ENCODE measurements at places on chromosomes 11 and 22. TPM values are rescaled to one million over a fixed set of nuclear protein-coding genes. Genes with fewer than 3 reads are reported as not detected.

DNA sequence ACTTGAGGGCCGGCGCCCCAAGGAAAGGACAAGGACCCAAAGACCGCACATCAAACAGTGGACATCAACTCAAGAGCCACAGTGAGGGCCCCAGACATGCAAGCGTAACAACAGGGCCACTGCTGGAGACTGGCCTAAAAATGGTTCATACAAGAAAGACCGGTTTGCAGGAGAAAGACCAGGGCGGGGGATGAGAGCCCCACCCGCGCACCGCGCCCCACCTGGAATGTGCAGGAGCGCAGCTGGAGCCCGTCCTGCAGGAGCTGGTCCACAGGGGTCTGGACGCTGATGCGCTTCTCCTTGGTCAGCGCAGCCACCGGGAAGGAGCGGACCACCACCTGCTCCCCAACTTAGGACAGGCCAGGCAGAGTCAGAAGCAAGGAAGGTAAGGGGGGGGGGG, 13.9 kb downstream of the SBF1 start:
- no peak overlapping the region for H3K4me3 ChIP-seq
- H3K36me3 ChIP-seq, result peaks cover 30% of the 10 kb centered on the region
- no peak overlapping the region for H3K27ac ChIP-seq
- DNase-seq, result no peak
- H3K4me1 ChIP-seq, result peaks cover 4% of the 10 kb centered on the region

GRCh38 chr11:65617990-65618751, 2.6 kb downstream of the PCNX3 start:
- no peaks in the 10 kb centered on the region for H3K27me3 ChIP-seq
- H3K27ac ChIP-seq, result no peak overlapping the region
- no peak overlapping the region for H3K4me3 ChIP-seq
- peaks cover 23% of the 10 kb centered on the region for H3K36me3 ChIP-seq
- H3K4me1 ChIP-seq, result peaks cover 20% of the 10 kb centered on the region

DNA sequence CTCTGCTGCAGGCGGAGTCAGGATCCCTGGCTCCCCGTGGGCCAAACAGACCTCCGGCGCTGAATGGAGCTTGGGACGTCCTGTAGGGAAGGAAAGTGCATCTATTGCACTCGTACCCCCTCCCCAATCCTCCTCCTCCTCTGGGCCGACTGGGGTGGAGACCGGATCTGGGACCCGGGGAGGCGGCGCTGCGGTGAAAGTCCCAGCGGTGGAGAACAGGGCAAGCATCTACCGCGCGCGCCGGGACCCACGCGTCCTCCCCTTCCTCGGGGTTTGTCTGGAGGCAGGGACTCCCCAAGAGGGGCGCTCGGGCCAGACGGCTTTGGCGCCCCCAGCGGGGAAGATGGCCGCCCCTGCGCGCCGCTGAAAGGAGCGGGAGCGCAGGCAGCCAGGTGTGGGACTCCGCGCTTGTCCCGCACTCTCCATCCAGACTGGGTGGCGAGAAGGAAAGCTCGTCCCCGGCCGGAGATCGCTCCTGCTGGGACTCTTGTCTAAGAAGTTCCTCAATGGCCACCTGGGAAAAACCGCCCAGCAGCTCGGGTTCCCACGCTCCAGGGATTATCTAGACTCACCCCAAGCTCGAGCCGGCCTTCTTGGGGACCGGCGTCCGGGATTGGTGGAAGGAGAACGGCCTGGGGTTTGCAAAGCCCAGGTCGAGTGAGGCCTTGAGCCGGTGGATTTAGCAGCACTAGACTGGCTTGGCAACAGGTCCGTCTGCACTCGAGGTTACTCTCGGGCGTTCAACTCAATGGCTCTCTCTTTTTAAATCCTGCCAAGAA, 718 bp downstream of the FADS2 start:
- DNase-seq, result peak; percentile 68
- peak overlapping the region; percentile 90 for H3K27ac ChIP-seq
- peaks cover 22% of the 10 kb centered on the region for H3K36me3 ChIP-seq
- peaks cover 53% of the 10 kb centered on the region for H3K4me1 ChIP-seq
- H3K27me3 ChIP-seq, result peaks cover 14% of the 10 kb centered on the region

DNA sequence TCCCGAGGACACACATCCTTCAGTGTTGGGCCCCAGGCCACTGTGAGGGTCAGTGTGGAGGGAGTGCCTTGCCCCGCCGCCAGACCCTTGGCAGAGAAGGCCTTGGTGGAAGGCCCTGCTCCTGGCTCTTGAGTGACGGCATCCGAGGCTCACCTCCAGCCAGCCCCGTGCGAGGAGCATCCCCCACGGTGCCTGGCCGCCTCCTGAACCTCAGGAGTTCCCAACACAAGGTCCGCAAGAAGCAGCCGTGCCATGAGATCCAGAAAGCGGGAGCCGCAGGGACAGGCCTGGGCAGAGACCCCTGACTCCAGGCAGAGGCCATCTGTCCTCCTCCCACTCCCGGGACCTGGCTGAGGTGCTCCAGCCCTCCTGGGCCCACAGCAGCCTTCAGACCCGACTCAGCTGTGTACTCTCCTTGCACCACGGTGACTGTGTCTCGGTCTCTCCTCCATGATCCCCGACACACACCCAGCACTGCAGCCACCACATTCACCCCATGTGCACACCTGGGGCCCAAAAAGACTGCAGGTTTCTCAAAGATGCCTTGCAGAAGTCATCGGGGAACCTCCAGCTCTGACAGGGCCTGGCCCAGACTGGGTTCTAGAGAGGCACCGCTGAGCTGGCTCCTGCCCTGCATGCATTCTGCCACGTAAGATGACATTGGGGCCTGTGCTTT, 870.2 kb downstream of the BRD1 start:
- H3K36me3 ChIP-seq, result peaks cover 6% of the 10 kb centered on the region
- H3K27me3 ChIP-seq, result no peaks in the 10 kb centered on the region
- H3K4me3 ChIP-seq, result no peak overlapping the region
- DNase-seq, result peak; percentile 35

- peaks cover 3% of the 10 kb centered on the region for H3K27me3 ChIP-seq
- no peaks in the 10 kb centered on the region for H3K36me3 ChIP-seq
- no peaks in the 10 kb centered on the region for H3K4me1 ChIP-seq
- H3K4me3 ChIP-seq, result no peak within 1 kb of the TSS
- no peak within 1 kb of the TSS for H3K27ac ChIP-seq
Observed at GRCh38 chr11:72191961-72192381, at the start of gene FOLR1. FOLR1 (plus strand) TSS chr11:72192140; CDS start chr11:72192174, 34 bp downstream.

DNA sequence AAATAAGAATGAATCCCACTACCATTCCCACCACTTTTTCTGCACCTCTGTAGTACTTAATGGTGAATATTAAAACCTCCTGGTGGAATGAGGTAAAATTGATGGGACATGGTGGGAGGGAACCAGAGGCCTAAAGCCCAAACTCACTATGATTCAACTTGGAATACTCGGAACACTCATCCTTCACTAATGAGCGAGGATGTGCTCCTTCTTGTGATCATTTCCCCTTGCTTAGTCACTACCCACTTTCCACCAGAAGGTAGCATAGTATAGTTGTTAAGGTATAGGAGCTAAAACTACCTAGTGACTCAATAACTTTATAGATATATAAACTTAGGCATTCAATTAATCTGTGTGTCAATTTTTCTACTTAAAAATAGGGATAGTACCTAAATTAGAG, 728.9 kb downstream of the OPCML start:
- H3K27ac ChIP-seq, result no peak overlapping the region
- DNase-seq, result no peak
- no peak overlapping the region for H3K4me3 ChIP-seq
- no peaks in the 10 kb centered on the region for H3K36me3 ChIP-seq

DNA sequence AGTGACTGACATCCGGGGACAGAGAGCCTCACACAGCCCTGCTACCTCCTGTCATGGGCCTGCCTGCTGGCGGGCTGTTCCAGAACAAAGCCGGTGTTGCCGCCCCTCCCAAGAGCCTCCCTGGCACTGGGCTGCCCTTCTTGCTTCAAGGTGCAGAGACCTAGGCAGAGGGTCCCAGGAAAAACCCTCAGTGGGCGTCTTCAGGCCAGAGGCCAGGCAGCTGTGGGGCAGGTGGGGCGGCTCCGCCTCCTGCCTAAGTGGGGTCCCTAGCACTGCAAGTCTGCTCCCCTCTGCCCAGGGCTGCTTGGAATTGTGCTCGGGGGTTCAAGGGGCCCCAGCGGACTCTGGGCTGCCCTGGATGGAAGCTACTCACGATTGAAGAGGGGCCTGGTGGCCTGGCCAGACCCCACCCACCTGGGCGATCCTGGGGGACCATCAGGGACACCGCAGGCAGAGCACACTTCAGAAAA, 20.4 kb upstream of the GNB1L start:
- no peak overlapping the region for H3K27ac ChIP-seq
- H3K36me3 ChIP-seq, result no peaks in the 10 kb centered on the region
- DNase-seq, result no peak
- no peak overlapping the region for H3K4me3 ChIP-seq

- DNase-seq, result no peak
- peaks cover 8% of the 10 kb centered on the region for H3K27me3 ChIP-seq
- H3K4me3 ChIP-seq, result peak overlapping the region; percentile 58
- H3K27ac ChIP-seq, result no peak overlapping the region
- H3K36me3 ChIP-seq, result no peaks in the 10 kb centered on the region
- peaks cover 14% of the 10 kb centered on the region for H3K4me1 ChIP-seq
Observed at GRCh38 chr11:17229481-17230152, 21.8 kb upstream of the PIK3C2A start.

DNA sequence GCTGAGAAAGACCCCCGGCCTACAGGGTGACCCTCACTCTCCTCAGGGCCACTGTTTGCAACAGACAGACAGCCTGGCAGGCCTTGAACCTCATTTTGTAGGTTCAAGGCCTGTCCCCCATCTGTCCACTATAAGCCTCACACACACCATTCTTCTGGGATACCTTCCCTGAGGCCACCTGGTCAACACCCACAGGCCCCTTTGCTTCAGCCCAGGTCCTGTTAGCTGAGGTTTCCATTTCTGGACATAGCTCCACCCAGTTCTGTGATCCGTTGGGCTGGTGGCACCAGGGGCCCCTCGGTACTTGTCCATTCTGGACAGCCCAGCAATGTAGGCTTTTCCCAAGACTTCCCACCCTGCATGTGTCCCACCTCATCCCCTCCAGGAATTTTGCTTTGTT, 3.1 kb downstream of the MIF start:
- peaks cover 36% of the 10 kb centered on the region for H3K4me1 ChIP-seq
- H3K27ac ChIP-seq, result peak overlapping the region; percentile 47
- H3K27me3 ChIP-seq, result no peaks in the 10 kb centered on the region
- H3K4me3 ChIP-seq, result no peak overlapping the region

GRCh38 chr11:120188811-120189455, 21.9 kb upstream of the OAF start:
- no peak overlapping the region for H3K27ac ChIP-seq
- H3K27me3 ChIP-seq, result peaks cover 12% of the 10 kb centered on the region
- H3K4me3 ChIP-seq, result no peak overlapping the region
- no peaks in the 10 kb centered on the region for H3K36me3 ChIP-seq
- no peak for DNase-seq

GRCh38 chr11:107705027-107705426, 6.8 kb downstream of the SLN start:
- H3K4me1 ChIP-seq, result no peaks in the 10 kb centered on the region
- H3K4me3 ChIP-seq, result no peak overlapping the region
- no peak for DNase-seq
- H3K27me3 ChIP-seq, result peaks cover 39% of the 10 kb centered on the region

FGF3 gene
- total RNA-seq, result not detected

DNA sequence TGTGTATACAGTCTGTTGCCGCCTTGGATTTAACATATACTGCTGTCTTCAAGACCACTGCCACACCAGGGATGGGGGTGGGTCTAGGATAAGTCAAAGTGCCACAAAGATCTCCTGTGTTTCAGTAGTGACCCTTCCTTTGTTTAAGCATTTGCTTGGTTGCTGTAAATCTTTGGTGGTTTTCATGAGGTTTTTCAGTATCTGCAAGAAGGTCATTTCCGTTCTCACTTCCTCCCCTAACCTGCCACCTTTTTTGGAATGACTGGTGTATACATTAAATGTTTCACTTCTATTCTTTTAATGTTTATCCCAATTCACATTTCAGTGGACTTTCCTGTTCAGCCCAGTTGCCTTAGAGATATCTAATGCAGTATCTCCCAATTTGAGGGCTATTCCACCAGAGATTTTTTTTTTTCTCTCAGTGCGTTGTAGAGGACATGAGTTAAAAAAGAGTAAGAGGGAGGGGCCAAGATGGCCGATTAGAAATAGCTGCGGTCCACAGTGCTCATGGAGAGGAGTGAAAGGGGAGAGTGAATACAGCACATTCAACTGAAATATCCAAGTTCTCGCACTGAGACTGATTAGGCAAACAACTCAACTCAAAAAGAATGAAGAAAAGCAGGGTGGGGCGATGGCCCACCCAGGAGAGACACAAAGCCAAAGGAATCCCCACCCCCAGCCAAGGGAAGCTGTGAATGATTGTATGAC, 43.2 kb downstream of the USP47 start:
- H3K36me3 ChIP-seq, result peaks cover 56% of the 10 kb centered on the region
- no peaks in the 10 kb centered on the region for H3K27me3 ChIP-seq
- H3K4me1 ChIP-seq, result peaks cover 41% of the 10 kb centered on the region
- DNase-seq, result peak; percentile 46

SAA2 gene
- not detected for total RNA-seq

DNA sequence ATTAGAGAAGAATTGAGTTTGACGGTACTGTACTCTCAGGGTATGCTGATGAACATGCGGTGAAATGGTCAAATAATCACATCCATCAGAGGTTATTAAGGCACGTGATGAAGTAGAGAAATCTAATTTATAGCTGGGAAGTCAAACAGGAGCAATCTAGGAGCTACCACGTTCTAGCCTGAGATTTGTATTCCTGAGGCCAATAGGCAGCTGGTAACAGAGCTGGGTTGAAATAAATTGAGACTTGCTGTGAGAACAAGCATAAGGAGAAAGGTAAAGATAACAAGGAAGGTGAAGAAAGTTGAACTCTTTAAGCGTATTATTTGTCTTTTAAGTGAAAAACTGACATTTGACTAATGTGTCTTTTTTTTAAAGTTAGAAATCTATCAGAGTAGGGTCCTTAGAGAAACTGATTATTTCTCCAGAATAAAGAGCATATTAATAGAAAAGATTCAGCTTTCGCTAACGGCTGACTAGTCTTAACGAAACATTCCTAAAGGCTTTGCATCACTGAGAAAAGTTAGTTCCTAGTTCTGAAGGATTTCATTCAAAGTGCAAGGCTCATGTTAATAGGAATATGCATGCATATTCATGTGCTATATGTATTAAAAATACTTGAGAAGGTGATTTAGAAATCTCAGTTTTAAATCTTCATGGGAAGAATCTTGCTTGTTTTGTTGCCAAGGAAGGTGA, 5.2 kb upstream of the WEE1 start:
- H3K4me1 ChIP-seq, result peaks cover 47% of the 10 kb centered on the region
- peaks cover 7% of the 10 kb centered on the region for H3K36me3 ChIP-seq
- peaks cover 8% of the 10 kb centered on the region for H3K27me3 ChIP-seq
- no peak overlapping the region for H3K27ac ChIP-seq
- H3K4me3 ChIP-seq, result no peak overlapping the region
- DNase-seq, result no peak

DNA sequence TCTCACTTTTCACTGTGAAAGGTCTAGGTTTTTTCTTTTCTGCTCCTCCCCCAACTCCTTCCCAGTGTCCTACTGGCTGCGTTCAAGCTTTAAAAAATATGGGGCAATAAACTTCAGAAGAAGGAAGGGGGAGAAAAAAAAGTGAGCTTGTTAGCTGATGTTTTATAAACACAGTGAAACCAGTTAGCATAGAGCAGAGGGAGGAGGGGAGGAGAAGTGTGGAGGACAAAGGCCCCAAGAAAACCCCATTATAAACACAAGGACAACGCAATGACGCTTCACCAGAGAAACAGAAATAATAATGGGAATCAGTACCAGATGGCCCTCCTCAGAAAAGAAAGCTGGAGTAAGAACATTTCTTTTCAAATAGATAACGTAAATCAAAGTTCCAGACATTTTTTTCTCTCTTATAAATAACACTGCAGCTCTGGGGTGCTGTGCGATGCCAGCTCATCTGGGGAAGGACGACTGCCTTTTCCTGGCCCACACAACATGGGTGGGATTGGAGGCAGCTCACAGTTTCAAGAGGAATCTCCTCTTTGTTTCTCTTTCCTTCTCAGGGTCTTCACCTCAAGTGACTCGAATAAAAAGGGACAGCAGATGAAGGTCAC, 235.4 kb upstream of the NARS2 start:
- no peaks in the 10 kb centered on the region for H3K36me3 ChIP-seq
- DNase-seq, result no peak
- no peak overlapping the region for H3K4me3 ChIP-seq
- no peaks in the 10 kb centered on the region for H3K4me1 ChIP-seq
- H3K27me3 ChIP-seq, result peaks cover 5% of the 10 kb centered on the region
